ENCODE measurements at places on chromosomes 7 and 10.

- DNase-seq, result no peak
Observed at GRCh38 chr10:71229726-71230655, 17.6 kb downstream of the UNC5B start.

- DNase-seq, result no peak
Observed at GRCh38 chr7:127895814-127896280, 135.4 kb downstream of the LRRC4 start.

DNA sequence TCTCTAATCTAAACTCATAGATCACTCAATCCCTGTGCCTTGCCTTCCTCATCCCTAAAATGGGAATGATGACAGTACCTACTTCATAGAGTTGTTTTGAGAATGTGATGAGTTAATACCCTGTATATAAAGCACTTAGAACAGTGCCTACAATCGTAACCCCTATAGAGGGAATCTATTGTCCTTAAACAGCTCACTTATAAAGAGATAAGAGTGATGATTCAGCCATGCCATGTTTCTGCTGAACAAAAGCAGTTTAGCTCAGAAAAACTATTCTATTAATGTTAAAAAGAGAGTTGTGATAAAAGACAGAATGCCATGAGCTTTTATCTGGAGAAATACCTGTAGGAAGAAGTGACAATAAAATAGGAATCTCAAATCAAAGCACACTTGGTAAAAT is 63.6 kb downstream of the CUBN start:
- DNase-seq, result no peak

DNA sequence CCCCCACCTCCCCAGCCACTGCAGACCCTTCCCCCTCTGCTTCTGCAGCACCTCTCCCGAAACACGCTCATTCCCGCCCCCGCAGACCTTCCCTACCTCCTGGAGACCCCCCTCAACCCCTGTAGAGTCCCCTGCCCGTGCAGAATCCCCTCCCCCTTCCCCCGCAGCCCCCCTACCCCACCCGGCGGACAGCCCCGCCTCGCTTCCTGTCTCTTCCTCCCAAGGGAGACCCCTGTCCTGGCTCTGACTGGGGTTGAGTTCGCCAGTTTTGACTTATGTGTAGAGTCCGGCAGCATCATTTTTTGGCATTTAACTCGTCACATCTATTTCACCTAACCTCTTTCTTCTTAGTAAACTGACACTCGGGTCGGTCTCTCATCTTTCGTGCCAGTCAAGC is 54.0 kb downstream of the ALOX5 start:
- no peak for DNase-seq

GRCh38 chr7:89049043-89049442 is 253.5 kb upstream of the TEX47 start:
- no peak for DNase-seq

- DNase-seq, result no peak
Observed at GRCh38 chr7:117871778-117872538, 1.3 kb downstream of the CTTNBP2 start.

DNA sequence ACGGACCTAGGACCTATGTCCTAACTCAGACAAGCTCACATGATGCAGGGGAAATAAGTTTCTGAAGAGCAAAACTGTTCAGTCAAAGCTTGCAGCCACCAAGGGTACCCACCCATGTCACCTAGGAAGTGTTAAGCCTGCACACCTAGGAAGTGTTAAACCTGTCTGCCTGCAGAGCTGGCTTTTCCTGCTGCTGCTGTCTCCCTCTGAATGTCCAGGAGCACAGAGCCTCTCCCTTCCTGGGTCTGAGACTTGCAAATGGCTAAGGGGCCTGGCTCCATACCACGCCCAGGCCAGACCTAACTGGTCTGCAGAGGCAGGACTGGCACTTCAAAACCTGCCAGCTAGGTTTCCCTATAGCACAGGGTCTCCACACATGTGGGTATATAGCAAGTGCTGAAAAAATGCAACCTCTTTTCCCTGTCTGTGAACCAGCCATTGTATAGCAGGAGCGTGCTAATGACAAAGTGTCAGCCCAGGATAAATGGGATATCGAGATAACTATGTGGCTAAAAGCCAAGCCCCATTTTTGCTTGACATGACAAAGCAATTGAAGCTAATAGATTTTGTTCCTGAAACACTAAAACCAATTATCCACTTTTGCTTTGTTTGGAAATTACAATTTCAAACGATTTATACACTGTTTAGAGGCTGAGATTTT is 1.5 kb downstream of the GDF2 start:
- no peak for DNase-seq

DNA sequence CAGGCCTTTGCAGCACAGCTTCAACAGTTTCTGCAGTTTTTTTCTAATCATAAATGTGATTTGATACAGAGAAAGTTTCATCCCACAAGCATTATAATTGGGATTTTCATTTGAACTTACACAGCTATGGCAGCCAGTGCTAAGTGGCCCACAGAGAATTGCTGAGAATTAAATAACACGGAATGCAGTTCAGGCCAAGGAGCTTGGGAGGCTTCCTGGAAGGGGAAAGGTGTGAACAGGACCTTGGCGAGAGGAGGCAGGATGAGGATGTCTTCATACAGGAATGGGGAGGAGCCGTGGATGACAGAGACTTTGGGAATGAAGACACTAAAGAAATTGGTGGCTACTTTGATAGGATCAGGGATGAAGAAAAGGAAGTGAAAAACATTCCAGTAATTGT is 95.3 kb downstream of the ZNF22 start:
- DNase-seq, result no peak

DNA sequence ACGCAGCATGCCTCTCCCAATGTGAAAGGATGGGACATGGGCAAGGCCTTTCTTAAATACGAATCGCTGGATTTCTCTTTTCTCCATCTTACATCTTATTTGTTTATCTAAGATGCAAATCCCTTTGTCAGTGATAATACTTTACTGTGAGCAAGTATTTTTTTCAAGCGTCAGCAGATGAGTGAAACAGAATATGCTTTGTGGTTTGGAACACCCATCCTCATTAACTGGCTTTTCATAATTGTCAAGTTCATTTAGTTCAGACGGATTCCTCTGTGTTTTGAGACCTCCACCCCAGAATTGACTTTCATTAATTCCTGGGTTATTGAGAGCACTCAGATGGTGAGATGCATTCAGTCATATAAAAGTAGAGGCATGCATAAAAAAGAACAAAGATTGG is 149.8 kb downstream of the NSUN6 start:
- no peak for DNase-seq

DNA sequence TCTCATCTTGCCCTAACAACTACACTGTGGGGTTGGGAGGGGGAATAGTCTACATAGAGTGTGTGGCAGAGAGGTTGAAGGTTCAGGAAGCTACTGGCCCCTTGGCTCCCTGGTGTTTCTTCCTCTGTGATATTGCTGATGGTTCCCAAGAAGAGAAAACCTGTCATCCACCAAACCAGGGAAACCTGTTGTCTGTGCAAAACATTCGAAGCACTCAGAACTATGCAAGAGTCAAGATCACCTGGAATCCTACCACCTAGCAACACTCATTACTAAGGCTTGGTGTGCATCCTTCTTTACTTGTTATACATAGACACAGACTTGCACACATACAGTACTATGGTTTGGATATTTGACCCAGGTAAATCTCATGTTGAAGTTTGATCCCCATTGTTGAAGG is 46.5 kb upstream of the MKI67 start:
- no peak for DNase-seq

- no peak for DNase-seq
Observed at GRCh38 chr10:68212721-68213352, 19.1 kb downstream of the ATOH7 start.

DNA sequence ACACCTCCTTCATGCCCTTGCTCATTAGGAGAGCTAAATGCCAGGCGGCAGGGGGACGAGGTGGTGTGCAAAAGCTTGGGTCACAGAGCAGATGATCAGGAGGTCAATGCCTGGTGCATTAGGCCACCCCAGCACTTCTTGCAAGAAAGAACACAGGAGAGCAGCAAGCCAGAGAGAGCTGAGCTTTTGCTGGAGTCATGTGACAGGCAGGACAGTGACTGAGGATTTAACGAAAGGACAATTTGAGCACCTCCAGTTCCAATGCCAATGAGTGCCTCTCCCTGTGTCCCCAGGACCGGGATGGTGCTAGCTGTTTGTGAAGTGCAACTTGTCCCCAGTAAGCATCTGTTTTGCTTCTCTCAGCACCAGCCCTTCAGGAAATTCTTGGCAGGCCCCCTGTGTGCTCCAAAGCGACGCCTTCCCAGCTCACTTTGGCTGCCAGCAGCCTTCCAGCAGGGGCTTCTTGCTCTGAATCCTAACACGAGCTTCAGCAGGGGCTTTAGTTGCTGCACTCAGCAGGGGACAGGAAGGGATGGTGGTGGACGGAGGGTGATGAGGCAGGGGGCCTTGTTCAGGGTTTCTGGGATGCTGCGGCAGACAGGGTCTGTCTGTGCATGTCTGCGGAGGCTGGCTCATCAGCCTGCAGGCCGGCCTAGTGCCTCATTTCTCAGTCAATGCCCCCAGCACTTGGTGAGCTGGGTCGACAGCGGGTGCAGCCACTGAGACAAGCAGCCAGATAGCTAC is 368.1 kb downstream of the RPS24 start:
- DNase-seq, result no peak

GRCh38 chr10:63576501-63576900 is 55.3 kb downstream of the REEP3 start:
- DNase-seq, result no peak

DNA sequence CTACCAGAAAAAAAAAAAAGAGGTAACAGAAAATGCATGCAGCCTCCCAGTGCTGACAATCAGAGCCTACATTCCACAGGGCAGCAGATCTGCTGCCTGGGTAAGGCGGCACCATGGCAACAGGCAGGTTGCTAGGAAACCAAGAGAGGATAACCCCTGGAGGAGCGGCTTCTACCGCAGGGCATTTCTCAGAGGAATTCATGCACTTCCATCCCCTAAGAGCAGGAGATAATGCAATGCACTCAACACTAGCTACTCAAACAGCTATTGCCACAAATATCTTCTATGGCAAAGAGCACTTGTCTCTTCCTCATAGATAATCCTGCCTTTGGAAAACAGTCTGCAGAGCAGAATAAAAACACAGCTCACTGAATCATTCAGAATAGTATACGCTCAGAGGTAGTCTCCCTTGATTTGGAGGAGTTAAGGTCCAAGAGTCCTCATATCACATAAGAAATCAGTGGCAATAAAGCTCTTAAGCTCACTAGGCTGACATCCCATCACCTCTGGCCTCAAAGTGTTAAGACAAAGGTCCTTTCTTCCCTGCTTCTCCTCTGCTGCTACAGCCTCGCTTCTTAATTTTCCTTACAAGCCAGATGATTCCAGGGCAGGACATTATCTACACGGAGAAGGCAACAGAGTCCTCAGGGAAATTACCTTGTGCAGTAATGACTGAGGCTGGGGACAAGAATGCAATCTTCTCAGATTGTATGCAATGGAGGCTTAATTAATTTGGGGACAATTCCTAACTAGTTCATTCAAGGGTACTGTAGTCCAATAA is 10.7 kb downstream of the PSAP start:
- DNase-seq, result peak; percentile 47

DNA sequence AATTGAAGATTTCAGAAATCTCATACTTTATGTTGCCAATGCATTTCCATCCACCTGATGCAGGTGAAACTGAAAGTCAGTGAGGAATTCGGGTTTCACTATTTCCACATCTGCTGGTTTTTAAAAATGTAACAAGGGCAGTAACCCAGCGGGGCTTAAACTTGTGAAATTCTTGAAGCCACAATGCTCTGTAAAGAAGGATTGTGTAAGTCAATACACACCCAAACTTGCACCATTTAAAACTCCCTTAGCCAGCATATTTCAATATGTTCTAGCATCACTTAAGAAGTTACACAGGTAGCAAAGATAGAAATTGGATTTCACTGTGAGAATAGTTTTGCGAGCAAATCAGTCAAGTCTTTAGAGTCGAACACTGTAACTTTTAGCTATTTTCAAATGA is 386.1 kb downstream of the PLXDC2 start:
- DNase-seq, result no peak

GRCh38 chr7:4209126-4209525 is 473.0 kb upstream of the FOXK1 start:
- no peak for DNase-seq

DNA sequence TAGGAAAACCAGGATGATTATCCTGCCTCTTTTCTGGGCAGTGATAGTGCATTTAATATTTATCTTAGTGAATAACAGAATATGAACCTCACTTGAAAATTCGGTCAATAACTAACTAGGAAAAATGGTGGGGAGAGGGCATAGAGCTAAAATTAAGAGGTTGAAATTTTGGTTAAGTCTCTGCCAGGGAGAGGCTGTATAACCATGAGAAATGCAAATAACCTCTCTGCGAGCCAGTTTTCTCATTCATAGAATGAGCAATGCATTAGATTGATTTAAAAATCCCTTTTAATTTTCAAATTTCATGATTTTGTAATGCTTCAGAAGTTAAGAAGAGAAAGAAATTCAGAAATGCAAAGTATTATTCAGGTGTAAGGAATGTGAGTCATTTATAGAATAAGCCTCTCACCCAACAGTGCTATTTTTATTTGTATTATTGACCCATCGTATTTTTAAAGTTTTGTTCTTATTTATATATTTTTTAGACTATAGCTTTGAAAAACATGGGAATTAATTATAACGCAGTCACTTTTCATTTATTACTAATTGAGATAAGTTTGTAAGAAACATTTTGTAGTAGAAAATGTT is 104.7 kb downstream of the PHF14 start:
- DNase-seq, result no peak

- DNase-seq, result no peak
Observed at GRCh38 chr7:39130274-39130673, 152.6 kb downstream of the POU6F2 start.

GRCh38 chr7:47704936-47705335 is 123.0 kb upstream of the TNS3 start:
- DNase-seq, result no peak

- no peak for DNase-seq
Observed at GRCh38 chr10:106958589-106959361, 205.7 kb downstream of the SORCS1 start.

DNA sequence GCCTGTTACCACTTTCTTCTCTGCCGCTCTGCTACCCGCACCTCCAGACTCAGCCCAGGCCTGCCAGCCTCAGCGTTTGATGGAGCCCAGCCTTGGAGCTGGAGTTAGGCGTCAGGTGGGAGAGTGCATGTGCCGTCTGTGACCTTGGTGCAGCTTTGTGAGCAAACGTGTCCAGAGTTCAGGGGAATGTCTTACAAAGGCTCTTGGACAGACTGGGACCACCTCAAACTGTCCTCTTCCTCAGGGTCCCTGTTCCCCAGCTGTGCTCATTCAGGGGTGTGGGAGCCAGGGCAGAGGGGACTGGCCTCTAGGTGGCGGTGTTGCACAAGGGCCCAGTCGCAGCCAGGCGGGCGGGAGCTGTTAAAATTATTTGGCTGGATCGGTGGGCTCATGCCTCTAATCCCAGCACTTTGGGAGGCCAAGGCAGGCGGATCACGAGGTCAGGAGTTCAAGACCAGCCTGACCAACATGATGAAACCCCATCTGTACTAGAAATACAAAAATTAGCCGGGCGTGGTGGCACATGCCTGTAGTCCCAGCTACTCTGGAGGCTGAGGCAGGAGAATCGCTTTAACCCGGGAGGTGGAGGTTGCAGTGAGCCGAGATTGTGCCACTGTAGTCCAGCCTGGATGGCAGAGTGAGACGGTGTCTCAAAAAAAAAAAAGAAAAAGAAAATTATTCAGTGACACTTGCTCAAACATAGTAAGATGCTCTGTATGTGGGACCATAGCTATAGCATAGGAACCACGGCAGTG is 89.2 kb downstream of the ADCY1 start:
- DNase-seq, result no peak

- no peak for DNase-seq
Observed at GRCh38 chr7:107206706-107207105, 37.9 kb downstream of the HBP1 start.

GRCh38 chr10:103659674-103660363 is 166.3 kb downstream of the NEURL1 start:
- DNase-seq, result no peak
